ENCODE measurements at places on chromosomes 12 and 14. TPM values are rescaled to one million over a fixed set of nuclear protein-coding genes. Genes with fewer than 3 reads are reported as not detected.

The TMTC2 gene
- total RNA-seq, result 21.7 TPM

The DPPA3 gene
- total RNA-seq, result not detected

The NOVA1 gene
- 1.9 TPM for total RNA-seq

The VDR gene
- 25.0 TPM for total RNA-seq

The PSMA3 gene
- total RNA-seq, result 73.6 TPM

Data from esophagus squamous epithelium (tissue), 5 donors.